Chondrocyte (in vitro differentiated cells): ENCODE measurements at places on chromosomes 16 and 17. TPM values are rescaled to one million over a fixed set of nuclear protein-coding genes. Genes with fewer than 3 reads are reported as not detected.

PRAC2 gene
- total RNA-seq = not detected in 3 replicates

HOXB8 gene
- not detected in 3 replicates for total RNA-seq

ACAP1 gene
- 2.9 to 6.8 TPM (median 3.7 TPM) in 3 replicates for total RNA-seq

C16orf92 gene
- not detected in 3 replicates for total RNA-seq

MYH13 gene
- total RNA-seq = not detected in 3 replicates

SMIM22 gene
- not detected in 3 replicates for total RNA-seq

TMEM114 gene
- not detected in 3 replicates for total RNA-seq

SYNGR3 gene
- 0.39 to 0.74 TPM (median 0.67 TPM) in 3 replicates for total RNA-seq

CACNG1 gene
- not detected in 3 replicates for total RNA-seq

TBC1D3C gene
- total RNA-seq = not detected in 3 replicates

SLFN11 gene
- 15.2 to 19.0 TPM (median 18.2 TPM) in 3 replicates for total RNA-seq

DNA sequence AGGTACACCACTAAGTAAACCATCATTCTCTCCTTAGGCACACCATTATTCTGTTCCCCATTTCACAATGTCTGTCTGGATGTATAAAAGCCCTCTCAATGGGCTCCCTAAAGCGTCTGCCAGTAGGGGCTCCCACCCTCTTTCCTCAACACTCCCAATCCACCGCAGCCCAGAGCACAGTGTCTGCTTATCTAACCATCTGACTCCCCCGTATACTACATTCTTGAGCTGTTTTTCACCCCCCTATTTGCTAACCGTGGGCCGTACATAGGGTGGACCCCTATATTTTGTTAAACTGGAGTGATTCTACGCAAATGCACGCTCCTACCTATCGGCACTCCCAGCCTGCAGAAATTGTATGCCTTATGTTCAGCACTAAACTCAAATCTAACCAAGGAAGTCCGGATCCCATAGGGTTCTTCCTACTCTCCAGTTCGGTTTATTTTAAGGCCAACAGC lies 685 bp upstream of the PSMD3 start:
- H3K36me3 ChIP-seq = peaks cover 2% of the 10 kb centered on the region
- peaks cover 7% of the 10 kb centered on the region for H3K27me3 ChIP-seq
- H3K4me1 ChIP-seq = peaks cover 29% of the 10 kb centered on the region
- no peak for DNase-seq

GRCh38 chr16:29784157-29784556 lies 6.1 kb downstream of the ZG16 start:
- no peak overlapping the region for H3K27ac ChIP-seq
- H3K4me1 ChIP-seq = peaks cover 10% of the 10 kb centered on the region
- no peaks in the 10 kb centered on the region for H3K36me3 ChIP-seq
- DNase-seq = no peak
- peaks cover 6% of the 10 kb centered on the region for H3K27me3 ChIP-seq

DNA sequence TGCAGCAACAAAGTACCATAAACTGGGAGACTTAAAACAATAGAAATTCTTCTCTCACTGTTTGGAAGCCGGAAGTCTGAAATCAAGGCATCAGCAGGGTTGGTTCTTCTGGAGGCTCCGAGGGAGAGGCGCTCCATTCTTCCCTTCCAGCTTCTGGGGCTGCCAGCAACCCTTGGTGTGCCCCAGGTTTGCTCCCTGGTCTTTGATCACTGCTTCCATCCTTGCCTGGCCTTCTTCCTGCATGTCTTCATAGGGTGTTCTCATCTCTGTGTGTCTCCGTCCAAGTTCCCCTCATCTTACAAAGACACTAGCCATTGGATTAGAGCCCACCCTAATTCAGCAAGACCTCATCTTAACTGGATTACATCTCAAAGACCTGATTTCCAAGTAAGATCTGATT lies 35.3 kb upstream of the LRRC75A start:
- no peaks in the 10 kb centered on the region for H3K36me3 ChIP-seq
- no peak overlapping the region for H3K27ac ChIP-seq
- peaks cover 12% of the 10 kb centered on the region for H3K27me3 ChIP-seq
- no peak for DNase-seq
- no peak overlapping the region for H3K4me3 ChIP-seq

- no peak overlapping the region for H3K4me3 ChIP-seq
- no peak for DNase-seq
- peaks cover 5% of the 10 kb centered on the region for H3K27me3 ChIP-seq
- H3K27ac ChIP-seq = no peak overlapping the region
Measured at GRCh38 chr16:20948444-20948843, 47.9 kb downstream of the LYRM1 start.

GRCh38 chr17:67052720-67053437 lies 8.5 kb downstream of the CACNG1 start:
- H3K27me3 ChIP-seq = no peaks in the 10 kb centered on the region
- no peak for DNase-seq
- peaks cover 8% of the 10 kb centered on the region for H3K36me3 ChIP-seq

DNA sequence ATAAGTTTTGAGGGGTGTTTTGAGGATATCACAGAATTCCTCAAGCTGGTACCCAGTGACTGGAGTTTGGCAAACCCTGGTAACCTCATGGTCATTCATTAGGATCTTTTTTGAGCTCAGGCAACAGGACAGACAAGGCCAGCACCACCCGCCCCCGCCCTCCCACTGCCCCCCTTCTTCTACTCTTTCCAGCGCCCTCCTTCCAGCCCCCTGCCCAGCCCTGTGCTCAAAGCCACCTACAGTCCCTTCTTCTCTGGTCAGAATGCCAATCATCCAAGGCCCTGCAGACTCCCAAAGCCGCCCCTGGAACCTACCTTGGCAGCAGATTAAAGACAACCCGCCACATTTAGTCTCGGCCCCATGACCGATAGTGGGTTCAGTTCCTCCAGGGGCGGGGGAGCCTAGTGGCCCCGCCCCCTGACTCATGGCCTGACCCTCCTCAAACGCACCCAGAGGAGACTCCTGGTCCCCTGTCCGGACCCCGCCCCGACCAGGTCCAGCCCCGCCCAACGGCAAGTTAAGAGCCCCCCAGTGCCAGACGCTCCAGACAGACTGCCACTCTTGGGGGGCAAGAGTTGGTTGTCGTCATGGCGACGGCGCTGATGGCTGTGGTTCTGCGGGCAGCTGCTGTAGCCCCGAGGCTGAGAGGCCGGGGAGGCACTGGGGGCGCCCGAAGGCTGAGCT lies at the start of gene NAGS:
TSS of gene NAGS (plus strand) at position 546 of the 684 bp plus-strand sequence. CDS start at position 588, 42 bp downstream.
- H3K4me3 ChIP-seq = peak within 1 kb of the TSS; percentile 40
- H3K27ac ChIP-seq = no peak within 1 kb of the TSS
- peaks cover 6% of the 10 kb centered on the region for H3K27me3 ChIP-seq

- no peaks in the 10 kb centered on the region for H3K36me3 ChIP-seq
- no peak for DNase-seq
- no peak overlapping the region for H3K4me3 ChIP-seq
Measured at GRCh38 chr16:53925526-53925925, 221.6 kb downstream of the FTO start.

DNA sequence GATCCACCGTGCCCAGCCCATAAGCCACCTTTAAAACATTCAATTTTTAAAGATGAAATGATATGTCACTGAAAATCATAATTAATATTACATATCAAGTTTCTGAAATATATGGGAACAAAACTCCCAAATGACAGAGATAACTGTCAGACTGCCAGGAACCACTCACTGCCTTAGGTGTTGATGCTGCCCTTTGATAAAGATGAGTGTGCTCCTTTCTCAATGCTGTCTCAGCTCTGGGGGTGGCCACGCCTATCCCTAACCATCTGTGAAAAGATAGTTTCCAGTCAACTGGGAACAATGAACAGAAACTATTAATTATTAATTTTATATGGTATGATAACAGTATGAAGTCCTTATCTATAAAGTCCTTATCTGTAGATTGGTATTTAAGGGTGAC lies 177.7 kb downstream of the MYO1D start:
- H3K4me1 ChIP-seq = no peaks in the 10 kb centered on the region
- no peaks in the 10 kb centered on the region for H3K36me3 ChIP-seq
- no peak for DNase-seq

DNA sequence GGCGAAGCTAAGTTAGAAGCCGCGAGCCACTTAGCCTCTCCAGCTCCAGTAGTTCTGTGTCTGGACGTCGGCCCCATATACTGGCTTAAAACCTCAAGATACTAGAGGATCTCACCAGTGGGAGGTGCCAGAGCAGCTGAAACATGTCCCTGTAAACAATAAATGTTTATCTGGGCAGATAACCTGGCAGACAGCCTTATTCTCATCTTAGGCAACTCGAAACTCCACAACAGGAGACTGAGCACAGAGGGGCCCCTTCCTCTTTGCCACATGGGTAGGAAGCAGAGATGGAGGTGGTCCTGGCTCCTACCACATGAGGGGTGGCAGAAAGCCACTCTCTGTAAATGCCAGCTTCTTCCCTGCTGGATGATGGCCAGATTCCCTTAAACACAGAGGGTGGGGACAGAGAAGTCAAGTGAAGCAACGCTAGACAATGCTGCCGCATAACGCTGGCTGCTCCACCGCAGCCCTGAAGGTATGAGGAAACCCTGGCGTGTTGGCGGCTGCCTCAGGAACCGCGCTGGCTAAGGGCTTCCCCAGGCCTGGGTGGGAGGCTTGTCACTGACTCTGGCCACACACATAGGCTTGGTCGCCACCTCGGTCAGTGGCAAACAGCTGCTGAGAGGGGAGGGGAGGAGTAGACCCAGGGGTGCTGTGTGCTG lies 67.9 kb downstream of the HIC1 start:
- peaks cover 20% of the 10 kb centered on the region for H3K4me1 ChIP-seq
- no peak for DNase-seq
- H3K4me3 ChIP-seq = no peak overlapping the region
- no peak overlapping the region for H3K27ac ChIP-seq

GRCh38 chr17:34146440-34147043 lies 108.5 kb upstream of the CCL2 start:
- H3K4me3 ChIP-seq = no peak overlapping the region
- no peaks in the 10 kb centered on the region for H3K4me1 ChIP-seq
- H3K36me3 ChIP-seq = no peaks in the 10 kb centered on the region

GRCh38 chr17:19381741-19382444 lies 3.6 kb downstream of the MAPK7 start:
- DNase-seq = peak; percentile 86
- H3K4me3 ChIP-seq = no peak overlapping the region
- peaks cover 31% of the 10 kb centered on the region for H3K36me3 ChIP-seq
- H3K27me3 ChIP-seq = no peaks in the 10 kb centered on the region
- peak overlapping the region; percentile 49 for H3K27ac ChIP-seq
- H3K4me1 ChIP-seq = peaks cover 74% of the 10 kb centered on the region

DNA sequence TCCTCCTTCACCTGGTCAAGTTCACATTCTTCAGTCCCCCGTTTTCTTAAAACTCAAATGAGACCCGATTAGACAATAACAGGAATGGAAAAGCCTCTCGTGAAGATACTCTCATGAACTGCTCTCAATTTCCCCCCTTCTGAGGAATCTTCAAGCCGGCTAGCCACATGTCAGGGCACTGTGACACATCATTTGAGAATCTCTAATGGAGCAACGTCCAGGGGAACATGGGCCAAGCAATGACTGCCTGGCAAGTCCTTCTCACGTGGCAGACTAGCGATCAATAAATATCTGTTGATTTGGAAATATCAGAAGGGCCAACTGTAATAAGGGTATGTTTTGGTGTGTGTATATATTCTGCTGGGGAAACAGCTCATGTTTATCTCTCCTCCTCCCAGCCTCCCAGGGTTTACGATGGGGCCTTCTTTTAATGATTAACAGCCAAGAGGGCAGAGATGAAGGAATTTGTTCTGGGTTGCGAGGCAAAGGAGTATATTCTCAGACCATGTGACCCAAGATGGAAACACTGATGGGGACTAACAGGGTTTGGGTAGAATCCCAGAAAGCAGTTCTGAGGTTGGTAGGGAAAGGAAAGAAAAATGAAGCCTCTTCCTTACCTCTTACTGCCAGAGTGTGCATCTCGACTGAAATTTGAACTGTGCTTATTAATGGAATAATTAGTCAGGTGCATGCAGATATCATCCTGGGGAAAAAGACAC lies 21.4 kb downstream of the TTLL6 start:
- DNase-seq = no peak
- no peak overlapping the region for H3K27ac ChIP-seq
- H3K4me3 ChIP-seq = no peak overlapping the region
- peaks cover 4% of the 10 kb centered on the region for H3K36me3 ChIP-seq
- peaks cover 51% of the 10 kb centered on the region for H3K27me3 ChIP-seq

DNA sequence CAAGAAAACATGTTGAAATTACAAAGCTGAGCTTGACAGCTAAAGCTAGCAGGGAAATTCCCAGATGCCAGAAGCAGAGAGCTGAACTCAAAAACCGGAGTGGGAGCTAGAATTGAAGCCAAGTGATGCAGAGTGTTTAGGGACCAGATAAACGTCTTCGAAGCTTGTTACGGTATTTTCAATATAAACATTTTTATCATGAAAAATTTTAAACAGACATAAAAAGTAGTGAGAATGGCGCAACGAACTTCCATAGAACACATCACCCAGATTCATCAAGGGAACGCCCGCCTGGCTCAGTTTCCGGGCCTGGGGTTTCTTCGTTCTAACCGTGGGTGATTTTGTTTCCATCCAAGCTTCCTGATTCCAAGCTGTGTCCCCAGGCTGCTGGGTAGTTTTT lies 18.1 kb downstream of the SPNS2 start:
- H3K4me1 ChIP-seq = peaks cover 6% of the 10 kb centered on the region
- H3K27me3 ChIP-seq = peaks cover 4% of the 10 kb centered on the region
- no peak for DNase-seq
- H3K4me3 ChIP-seq = no peak overlapping the region

DNA sequence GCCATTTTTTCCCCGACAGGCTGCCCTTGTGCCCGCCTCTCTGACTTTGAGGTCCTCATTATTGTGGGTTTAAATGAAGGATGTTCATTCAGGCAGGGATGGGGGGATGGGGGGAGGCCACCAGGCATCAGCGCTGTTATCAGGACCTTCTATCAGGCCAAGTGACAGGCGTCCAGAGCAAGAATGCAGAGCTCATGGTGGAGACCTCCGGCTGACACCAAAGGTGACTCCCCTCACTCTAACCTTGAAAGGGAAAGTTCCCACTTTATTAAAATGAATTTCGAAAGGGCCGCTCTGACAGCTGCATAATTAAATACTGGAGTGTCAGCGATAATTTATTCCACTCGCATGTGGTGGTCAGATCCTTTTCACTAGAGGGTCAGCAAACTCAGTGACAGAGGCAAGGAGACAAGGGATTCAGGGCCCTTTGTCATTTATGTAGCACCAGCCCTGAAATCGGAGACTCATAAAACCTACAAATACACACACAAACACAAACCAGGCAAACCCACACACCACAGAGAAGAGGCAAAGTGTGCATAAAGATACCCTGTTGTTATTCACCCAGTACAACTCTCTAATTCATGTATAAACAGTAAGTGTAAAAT lies 436.0 kb downstream of the MAF start:
- no peak overlapping the region for H3K4me3 ChIP-seq
- no peak for DNase-seq
- H3K27me3 ChIP-seq = no peaks in the 10 kb centered on the region
- H3K27ac ChIP-seq = no peak overlapping the region
- H3K4me1 ChIP-seq = peaks cover 7% of the 10 kb centered on the region

GRCh38 chr17:13727441-13728171 lies 125.9 kb upstream of the HS3ST3A1 start:
- no peaks in the 10 kb centered on the region for H3K27me3 ChIP-seq
- H3K4me1 ChIP-seq = peaks cover 8% of the 10 kb centered on the region
- no peak overlapping the region for H3K27ac ChIP-seq
- no peaks in the 10 kb centered on the region for H3K36me3 ChIP-seq
- H3K4me3 ChIP-seq = no peak overlapping the region
- no peak for DNase-seq

- peak; percentile 36 for DNase-seq
- no peak overlapping the region for H3K4me3 ChIP-seq
- no peak overlapping the region for H3K27ac ChIP-seq
- H3K27me3 ChIP-seq = no peaks in the 10 kb centered on the region
Measured at GRCh38 chr16:866252-866896, 65.8 kb upstream of the GNG13 start.

- H3K27ac ChIP-seq = no peak overlapping the region
- H3K4me1 ChIP-seq = peaks cover 3% of the 10 kb centered on the region
- no peaks in the 10 kb centered on the region for H3K36me3 ChIP-seq
- H3K4me3 ChIP-seq = no peak overlapping the region
- no peak for DNase-seq
Measured at GRCh38 chr16:67082891-67083290, 26.9 kb upstream of the PHAF1 start.

- H3K36me3 ChIP-seq = no peaks in the 10 kb centered on the region
- no peak overlapping the region for H3K4me3 ChIP-seq
- no peak for DNase-seq
Measured at GRCh38 chr17:1928976-1929375, 96.2 kb downstream of the RTN4RL1 start.
